A549 treated with CORT108297 at 1 μM for 4 hours (cell line): ENCODE measurements at places on chromosomes 4 and X. TPM values are rescaled to one million over a fixed set of nuclear protein-coding genes. Genes with fewer than 3 reads are reported as not detected.

The TLR3 gene
- total RNA-seq: 0.29 to 0.52 TPM (median 0.41 TPM) in 5 replicates

The SPANXA1 gene
- 0.16 to 0.42 TPM (median 0.18 TPM) in 3 of 5 replicates, not detected in the others for total RNA-seq

The TMPRSS11A gene
- not detected in 5 replicates for total RNA-seq

The ARHGAP6 gene
- total RNA-seq: 0.01 to 0.03 TPM in 2 of 5 replicates, not detected in the others

The ADH6 gene
- total RNA-seq: 0.07 to 0.15 TPM (median 0.12 TPM) in 3 of 5 replicates, not detected in the others

The NCBP2L gene
- total RNA-seq: not detected in 5 replicates

The F9 gene
- total RNA-seq: not detected in 5 replicates

The KDR gene
- 0.01 to 0.07 TPM (median 0.03 TPM) in 5 replicates for total RNA-seq

The ARAP2 gene
- 0.35 to 0.93 TPM (median 0.42 TPM) in 5 replicates for total RNA-seq

The OTUD6A gene
- not detected in 5 replicates for total RNA-seq

The ASB11 gene
- total RNA-seq: not detected in 5 replicates

The CORIN gene
- total RNA-seq: 0.06 TPM in 1 of 5 replicates, not detected in the others

The ARHGEF38 gene
- not detected in 5 replicates for total RNA-seq

The ADRA2C gene
- total RNA-seq: 5.9 to 11.6 TPM (median 11.3 TPM) in 5 replicates

The CXCL8 gene
- 5.9 to 27.4 TPM (median 13.4 TPM) in 5 replicates for total RNA-seq

The TTC29 gene
- total RNA-seq: not detected in 5 replicates

The PABPC1L2A gene
- total RNA-seq: not detected in 5 replicates

The KIAA0232 gene
- total RNA-seq: 5.8 to 8.9 TPM (median 8.7 TPM) in 5 replicates

The PLAC8 gene
- 0.42 to 1.4 TPM (median 0.86 TPM) in 5 replicates for total RNA-seq

The TMSB15A gene
- 0.40 to 1.4 TPM (median 0.73 TPM) in 5 replicates for total RNA-seq

The SPANXN3 gene
- total RNA-seq: not detected in 5 replicates

The CXCL10 gene
- 0.07 to 0.22 TPM (median 0.13 TPM) in 5 replicates for total RNA-seq

The SPP1 gene
- total RNA-seq: 151 to 213 TPM (median 166 TPM) in 5 replicates

The ZBTB49 gene
- total RNA-seq: 2.4 to 2.9 TPM (median 2.6 TPM) in 5 replicates

The H2BW2 gene
- not detected in 5 replicates for total RNA-seq

The HTN1 gene
- not detected in 5 replicates for total RNA-seq

The TXK gene
- 0.07 to 0.35 TPM (median 0.15 TPM) in 5 replicates for total RNA-seq

The TEX13B gene
- total RNA-seq: not detected in 5 replicates

The MAOB gene
- total RNA-seq: 0.09 to 0.24 TPM (median 0.16 TPM) in 5 replicates

The CCNA2 gene
- 38.9 to 49.1 TPM (median 46.3 TPM) in 5 replicates for total RNA-seq

The YIPF7 gene
- total RNA-seq: 0.21 TPM in 1 of 5 replicates, not detected in the others

The DDX60 gene
- 1.9 to 2.7 TPM (median 2.3 TPM) in 5 replicates for total RNA-seq

The CXCL6 gene
- 0.05 to 0.12 TPM (median 0.07 TPM) in 3 of 5 replicates, not detected in the others for total RNA-seq

The XAGE1A gene
- 5.1 to 36.0 TPM (median 24.6 TPM) in 5 replicates for total RNA-seq

The CT47B1 gene
- total RNA-seq: 0.07 TPM in 1 of 5 replicates, not detected in the others
